Spleen (tissue), 13 donors: ENCODE measurements at places on chromosomes 7 and 10.

DNA sequence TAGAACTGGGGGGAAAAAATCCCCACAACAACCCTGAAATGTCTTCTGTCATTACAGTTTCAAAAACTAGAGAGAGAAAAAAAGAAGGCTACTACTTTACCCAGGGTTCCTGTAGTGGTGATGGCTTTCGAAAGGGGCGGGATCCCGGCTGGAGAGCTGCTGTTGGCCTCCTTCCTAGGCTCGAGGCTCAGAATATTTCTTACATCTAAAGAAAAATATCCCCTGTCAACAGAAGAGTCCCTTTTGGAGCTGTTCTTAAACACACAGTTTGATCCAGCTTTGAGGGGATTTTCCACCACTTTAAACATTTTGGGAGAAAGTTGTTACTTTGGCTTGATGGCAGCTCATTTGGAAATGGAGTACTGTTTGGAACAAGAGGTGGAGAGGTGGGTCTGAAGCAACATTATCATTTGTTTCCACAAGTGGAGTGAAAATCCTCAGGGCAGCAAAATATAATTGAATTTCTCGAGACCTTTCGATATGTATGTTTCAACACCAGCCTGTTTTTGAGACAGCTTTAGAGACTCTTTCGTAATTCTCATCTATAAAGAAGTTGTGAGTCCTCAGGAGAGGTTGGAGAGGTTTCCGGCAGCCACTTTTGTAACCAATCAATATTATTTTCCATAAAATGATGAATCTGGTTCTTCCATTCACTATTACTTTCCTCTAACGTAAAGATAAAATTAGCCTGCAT, 5.1 kb downstream of the HOXA13 start:
- no peak overlapping the region for H3K4me3 ChIP-seq
- H3K4me1 ChIP-seq = peaks cover 42% of the 10 kb centered on the region
- H3K27ac ChIP-seq = no peak overlapping the region
- no peaks in the 10 kb centered on the region for H3K36me3 ChIP-seq

- peak; percentile 69 for DNase-seq
- H3K4me1 ChIP-seq = no peaks in the 10 kb centered on the region
- no peak overlapping the region for H3K27ac ChIP-seq
- H3K27me3 ChIP-seq = no peaks in the 10 kb centered on the region
These were observed 11.4 kb downstream of the CXCL12 start for GRCh38 chr10:44373341-44373995.

- H3K27ac ChIP-seq = no peak overlapping the region
- H3K36me3 ChIP-seq = no peaks in the 10 kb centered on the region
- peaks cover 61% of the 10 kb centered on the region for H3K4me1 ChIP-seq
- no peak for DNase-seq
These were observed 114.8 kb downstream of the JAZF1 start for GRCh38 chr7:28065721-28066285.

- H3K27me3 ChIP-seq = no peaks in the 10 kb centered on the region
- H3K4me1 ChIP-seq = no peaks in the 10 kb centered on the region
- H3K4me3 ChIP-seq = no peak overlapping the region
- no peak overlapping the region for H3K27ac ChIP-seq
- H3K36me3 ChIP-seq = no peaks in the 10 kb centered on the region
These were observed 32.0 kb downstream of the PSMC2 start for GRCh38 chr7:103379270-103379975.

DNA sequence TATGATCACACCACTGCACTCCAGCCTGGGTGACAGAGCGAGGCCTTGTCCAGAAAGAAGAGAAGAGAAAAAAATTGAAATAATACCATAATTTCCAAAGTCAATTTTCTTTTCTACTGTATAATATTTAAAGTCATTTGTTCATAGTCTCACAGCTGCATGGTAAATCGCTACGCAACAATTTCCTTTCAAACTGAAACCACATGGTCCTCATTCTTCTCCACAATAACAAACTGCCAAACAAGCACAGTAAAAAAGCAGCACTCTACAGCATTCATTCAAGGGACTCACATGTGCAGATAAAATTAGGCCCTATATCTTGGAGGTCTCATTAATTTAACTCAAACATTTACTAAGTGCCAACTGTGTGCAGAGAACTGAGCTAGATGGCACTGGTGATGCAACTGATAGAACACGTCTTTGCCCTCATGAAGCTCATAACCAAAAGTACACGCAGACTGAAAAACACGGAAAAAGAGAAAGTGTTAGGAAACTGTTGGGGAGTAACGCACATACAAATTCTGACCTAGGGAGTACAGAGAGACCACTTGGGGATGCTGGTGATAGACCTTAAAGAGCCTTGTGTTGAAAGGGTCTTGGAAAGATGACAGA, 68.4 kb upstream of the SRRM3 start:
- no peak overlapping the region for H3K27ac ChIP-seq
- no peak overlapping the region for H3K4me3 ChIP-seq
- no peaks in the 10 kb centered on the region for H3K27me3 ChIP-seq
- H3K4me1 ChIP-seq = no peaks in the 10 kb centered on the region

DNA sequence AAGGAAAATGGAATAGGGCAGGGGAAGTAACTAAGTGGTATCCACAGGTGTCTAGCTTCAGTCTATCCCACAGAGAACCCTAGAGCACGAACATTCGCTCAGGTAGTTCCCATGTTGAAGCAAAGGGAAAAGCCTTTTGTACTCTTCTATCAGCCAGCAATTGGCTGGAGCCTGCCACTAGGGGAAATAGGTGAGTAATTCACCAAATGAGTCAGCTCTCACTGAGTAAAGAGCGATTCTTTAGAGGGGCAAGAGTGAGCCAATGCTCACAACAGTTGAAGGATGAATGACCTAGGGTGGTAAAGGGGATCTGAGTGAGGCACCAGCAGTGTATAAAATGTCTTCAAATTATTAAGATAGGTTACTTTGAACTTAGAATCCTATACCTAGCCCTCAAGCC, 94.1 kb upstream of the ZNF800 start:
- no peak overlapping the region for H3K4me3 ChIP-seq
- H3K4me1 ChIP-seq = no peaks in the 10 kb centered on the region
- no peaks in the 10 kb centered on the region for H3K36me3 ChIP-seq
- H3K27me3 ChIP-seq = peaks cover 5% of the 10 kb centered on the region
- no peak for DNase-seq
- H3K27ac ChIP-seq = no peak overlapping the region

- H3K27ac ChIP-seq = no peak overlapping the region
- H3K4me3 ChIP-seq = no peak overlapping the region
- H3K36me3 ChIP-seq = no peaks in the 10 kb centered on the region
- H3K4me1 ChIP-seq = no peaks in the 10 kb centered on the region
- no peaks in the 10 kb centered on the region for H3K27me3 ChIP-seq
- no peak for DNase-seq
These were observed 137.6 kb downstream of the WDR11 start for GRCh38 chr10:120988751-120989150.

GRCh38 chr10:112585126-112585525, 138.1 kb downstream of the VTI1A start:
- H3K4me3 ChIP-seq = no peak overlapping the region
- peaks cover 4% of the 10 kb centered on the region for H3K4me1 ChIP-seq
- DNase-seq = no peak
- no peak overlapping the region for H3K27ac ChIP-seq

GRCh38 chr7:128400566-128400965, 9.2 kb downstream of the IMPDH1 start:
- no peaks in the 10 kb centered on the region for H3K27me3 ChIP-seq
- no peak overlapping the region for H3K27ac ChIP-seq
- no peak overlapping the region for H3K4me3 ChIP-seq
- peaks cover 6% of the 10 kb centered on the region for H3K4me1 ChIP-seq
- H3K36me3 ChIP-seq = peaks cover 61% of the 10 kb centered on the region
- no peak for DNase-seq

DNA sequence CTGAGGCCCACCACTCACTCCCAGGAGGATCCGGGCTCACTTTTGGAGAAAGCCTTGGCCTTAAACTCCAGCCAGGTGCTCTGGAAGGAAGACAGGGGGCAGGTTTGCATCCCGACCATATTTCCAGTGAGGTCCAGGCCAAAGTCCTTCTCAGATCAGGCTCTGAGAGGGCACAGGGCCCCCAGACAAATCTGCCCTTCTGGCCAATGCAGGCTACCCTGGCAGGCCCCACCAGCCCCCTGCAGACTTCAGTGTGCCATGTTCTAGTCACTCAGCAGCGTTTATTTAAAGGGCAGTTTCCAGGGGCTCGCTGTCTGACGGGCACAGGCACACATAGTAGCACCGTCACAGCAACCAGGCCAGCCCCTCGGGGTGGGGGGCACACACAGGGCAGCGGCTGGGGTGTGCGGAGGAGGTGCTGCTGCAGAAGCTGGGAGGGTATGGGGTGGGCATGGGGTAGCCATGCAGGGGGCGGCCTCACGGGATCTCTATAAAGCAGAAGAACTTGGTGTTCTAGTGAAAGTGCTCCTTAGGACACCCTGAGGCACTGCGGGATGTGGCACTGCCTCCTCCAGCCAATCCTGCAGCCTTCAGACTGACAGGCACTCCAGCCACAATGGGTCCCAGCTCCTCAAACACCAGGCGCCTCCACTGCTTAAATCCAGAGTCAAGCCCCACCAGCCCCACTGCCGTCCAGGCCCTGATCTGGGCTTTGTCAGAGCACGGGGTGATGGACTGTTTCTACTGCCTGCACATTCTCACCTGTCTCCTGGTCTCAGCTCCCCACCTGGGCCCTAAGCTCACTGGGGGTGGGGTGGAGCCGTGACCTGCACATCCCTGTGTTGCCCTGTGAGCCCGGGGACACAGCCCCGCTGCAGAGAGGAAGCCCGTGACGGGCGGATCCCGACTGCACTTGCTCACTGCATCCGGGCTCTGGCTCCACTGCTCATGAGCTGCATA, 9.6 kb upstream of the PYROXD2 start:
- no peak for DNase-seq
- H3K36me3 ChIP-seq = peaks cover 85% of the 10 kb centered on the region
- H3K27ac ChIP-seq = no peak overlapping the region
- H3K4me1 ChIP-seq = no peaks in the 10 kb centered on the region
- H3K27me3 ChIP-seq = no peaks in the 10 kb centered on the region

GRCh38 chr10:51599647-51600046, 99.7 kb downstream of the CSTF2T start:
- H3K4me1 ChIP-seq = no peaks in the 10 kb centered on the region
- H3K36me3 ChIP-seq = no peaks in the 10 kb centered on the region
- no peak overlapping the region for H3K4me3 ChIP-seq
- H3K27ac ChIP-seq = no peak overlapping the region
- no peak for DNase-seq

DNA sequence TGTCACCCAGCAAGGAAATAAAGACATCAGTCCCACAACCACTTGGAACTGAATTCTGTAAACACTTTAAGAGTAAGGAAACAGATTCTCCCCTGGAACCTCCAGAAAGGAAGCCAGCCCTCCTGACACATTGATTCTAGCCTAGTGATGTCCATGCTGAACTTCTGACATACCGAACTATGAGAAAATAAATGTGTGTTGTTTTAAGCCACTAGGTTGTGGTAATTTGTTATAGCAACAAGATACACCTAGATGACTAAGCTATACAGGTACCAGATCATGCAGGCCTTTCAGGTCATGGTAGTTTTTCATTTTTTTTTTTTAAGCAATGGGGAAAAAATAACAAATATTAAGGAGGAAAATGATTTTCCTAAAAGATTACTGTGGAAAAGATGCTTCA, 37.6 kb upstream of the LRRTM3 start:
- H3K36me3 ChIP-seq = no peaks in the 10 kb centered on the region
- DNase-seq = no peak
- H3K27ac ChIP-seq = no peak overlapping the region
- no peaks in the 10 kb centered on the region for H3K27me3 ChIP-seq
- no peak overlapping the region for H3K4me3 ChIP-seq

DNA sequence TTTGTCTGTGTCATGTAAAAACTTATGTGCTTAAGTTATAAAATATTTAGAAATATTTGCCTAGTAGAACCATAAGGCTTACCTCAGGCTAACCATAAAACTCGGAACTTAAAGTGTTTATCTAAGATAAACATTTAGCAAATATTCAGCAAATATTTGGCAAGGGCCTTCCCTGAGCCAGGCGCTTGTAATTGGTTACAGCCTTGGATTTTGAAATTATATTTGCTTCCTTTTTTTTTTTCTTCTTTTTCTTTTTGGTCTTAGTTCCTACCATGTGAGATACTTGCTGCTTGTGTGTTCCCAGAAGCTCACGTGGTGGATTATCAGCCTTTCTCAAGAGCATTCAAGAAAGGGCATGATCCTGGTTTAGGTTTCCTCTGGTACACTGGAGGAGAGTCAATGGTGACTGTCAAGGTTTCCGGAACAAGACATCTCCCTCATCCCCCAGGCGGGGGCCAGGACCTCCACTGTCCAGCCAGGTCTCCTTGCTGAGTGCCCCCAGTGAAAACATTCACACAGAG, 5.2 kb upstream of the BRI3 start:
- peak overlapping the region; percentile 55 for H3K27ac ChIP-seq
- H3K27me3 ChIP-seq = no peaks in the 10 kb centered on the region
- H3K36me3 ChIP-seq = no peaks in the 10 kb centered on the region

DNA sequence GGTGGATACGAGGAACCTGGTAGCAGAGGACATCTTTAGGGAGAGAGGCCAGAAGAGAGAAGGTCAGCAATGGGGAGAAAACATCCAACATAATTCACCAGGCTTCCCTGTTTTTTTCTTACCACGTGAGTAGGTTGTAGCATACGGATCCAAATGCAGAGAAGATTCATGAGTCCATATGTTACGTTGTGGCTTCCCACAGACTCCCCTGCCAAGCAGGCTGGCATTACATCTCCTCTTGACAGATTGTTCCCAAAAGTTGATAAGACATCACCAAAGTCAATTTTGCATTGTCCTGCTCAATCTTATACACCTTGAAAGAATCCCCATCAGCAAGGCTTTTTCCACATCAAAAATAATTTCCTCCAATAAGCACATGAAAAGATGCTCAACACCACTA, 39.7 kb downstream of the DRGX start:
- no peaks in the 10 kb centered on the region for H3K27me3 ChIP-seq
